Type B pancreatic cell (in vitro differentiated cells): ENCODE measurements at places on chromosomes 11 and 22. TPM values are rescaled to one million over a fixed set of nuclear protein-coding genes. Genes with fewer than 3 reads are reported as not detected.

The HDHD5 gene
- 25.3 and 40.1 TPM in 2 replicates for total RNA-seq

The ATP5MG gene
- 207 and 263 TPM in 2 replicates for total RNA-seq

The RNF214 gene
- total RNA-seq = 29.0 and 34.7 TPM in 2 replicates

The RNF26 gene
- 40.3 and 45.6 TPM in 2 replicates for total RNA-seq

The CNIH2 gene
- 21.3 and 23.2 TPM in 2 replicates for total RNA-seq

The PIH1D2 gene
- total RNA-seq = 3.1 and 5.5 TPM in 2 replicates

The LDLRAD3 gene
- total RNA-seq = 3.0 and 20.7 TPM in 2 replicates

The CCDC15 gene
- 1.5 and 3.2 TPM in 2 replicates for total RNA-seq

The CASP5 gene
- 0.95 TPM in 1 of 2 replicates, not detected in the other for total RNA-seq
